ENCODE measurements at places on chromosomes 1 and 21. TPM values are rescaled to one million over a fixed set of nuclear protein-coding genes. Genes with fewer than 3 reads are reported as not detected.

DNA sequence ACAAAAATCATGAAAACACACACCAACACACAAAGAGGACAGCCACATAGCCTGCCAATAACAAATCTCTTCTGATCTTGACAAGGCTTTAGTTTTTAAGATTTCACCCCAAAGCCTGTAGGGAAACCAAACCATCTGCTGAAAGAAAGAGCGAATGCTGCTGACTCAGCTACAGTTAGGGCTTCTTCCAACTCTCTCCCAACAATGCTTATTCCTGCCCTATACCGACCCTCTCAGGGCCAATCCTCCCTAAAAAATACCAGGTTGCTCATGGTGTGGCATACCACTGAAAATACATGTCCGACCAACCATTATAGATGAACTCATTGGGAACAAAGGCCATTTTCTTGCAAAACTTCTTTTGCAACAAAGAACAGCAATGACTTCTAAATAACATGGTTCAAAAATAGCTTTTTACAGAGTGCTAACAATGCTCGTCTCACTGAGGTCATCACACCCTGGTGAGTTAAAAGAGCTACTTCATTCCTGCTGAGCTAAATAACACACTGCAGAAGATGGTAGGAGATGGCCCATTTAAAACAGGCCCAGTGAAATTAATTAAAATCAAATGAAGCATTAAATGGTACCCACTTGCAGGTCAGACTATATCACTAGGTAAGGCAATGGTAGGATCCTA lies 86.1 kb downstream of the KIAA0319L start:
- no peak for DNase-seq

GRCh38 chr1:61782771-61783170 lies 40.5 kb downstream of the PATJ start:
- no peak for DNase-seq

DNA sequence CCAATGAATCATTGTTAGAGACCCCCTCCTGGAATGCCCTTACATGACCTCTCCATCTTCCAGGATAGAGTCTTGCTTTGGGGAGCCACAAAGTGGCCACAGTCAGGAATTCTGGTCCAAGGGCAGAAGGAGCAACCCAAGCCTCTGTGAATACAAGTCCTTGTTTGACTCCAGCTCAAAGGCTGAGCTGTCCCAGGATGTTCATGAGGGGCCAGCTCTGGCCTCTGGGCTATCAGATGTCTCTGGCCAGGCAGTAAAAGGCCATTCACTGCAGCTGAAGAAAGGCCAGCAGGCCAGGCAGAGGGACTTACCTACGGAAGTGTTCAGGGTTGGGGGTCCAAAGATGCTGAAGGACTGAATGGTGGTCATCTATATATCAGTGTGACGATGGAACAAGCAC lies 98.3 kb upstream of the IPO9 start:
- no peak for DNase-seq

DNA sequence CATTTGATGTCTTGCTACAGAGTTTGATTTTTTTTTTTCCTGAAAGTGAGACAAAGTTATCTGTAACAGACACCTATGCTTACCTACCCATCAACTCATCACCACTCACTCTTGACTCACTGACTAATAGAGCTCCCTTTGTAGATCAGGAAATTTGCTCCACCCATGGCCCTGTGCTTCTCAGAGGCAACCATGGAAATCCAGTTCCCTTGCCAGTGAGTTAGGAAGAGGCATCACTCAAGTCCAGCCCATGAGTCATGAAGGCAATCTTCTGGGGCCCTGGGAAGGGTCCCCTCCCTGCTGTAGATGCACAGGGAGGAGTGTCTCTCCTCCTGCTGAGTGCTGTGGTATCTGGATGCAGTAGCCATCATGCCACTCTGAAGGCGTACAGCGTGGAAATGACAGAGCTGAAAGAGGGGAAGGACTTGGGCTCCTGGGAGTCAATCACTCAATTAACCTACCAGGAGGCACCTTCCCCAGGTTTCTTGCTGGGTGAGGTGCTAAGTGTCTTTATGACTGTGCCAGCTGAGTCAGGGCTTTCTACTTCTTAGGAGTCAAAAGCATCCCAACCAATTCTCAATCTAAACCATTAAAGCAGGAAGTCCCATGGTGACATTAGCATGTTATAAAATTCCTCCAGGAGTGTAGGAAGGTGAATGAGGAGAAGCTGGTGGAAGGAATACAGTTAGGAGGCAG lies 56.1 kb downstream of the DNTTIP2 start:
- no peak for DNase-seq

GRCh38 chr1:27292106-27292505 lies 29.9 kb upstream of the TMEM222 start:
- no peak for DNase-seq

- no peak for DNase-seq
These were observed 162.2 kb upstream of the LHX8 start for GRCh38 chr1:74971982-74972381.

The LMX1A gene
- not detected for total RNA-seq

The PLCH2 gene
- 12.0 TPM for total RNA-seq

The TINAGL1 gene
- 187 TPM for total RNA-seq

The PLEKHN1 gene
- 1.6 TPM for total RNA-seq

The UBE2U gene
- total RNA-seq, result not detected

The FCN3 gene
- total RNA-seq, result 10.5 TPM

The SELE gene
- total RNA-seq, result 1.4 TPM
